Amygdala (tissue), 56 donors: ENCODE measurements at places on chromosomes 2 and 18.

DNA sequence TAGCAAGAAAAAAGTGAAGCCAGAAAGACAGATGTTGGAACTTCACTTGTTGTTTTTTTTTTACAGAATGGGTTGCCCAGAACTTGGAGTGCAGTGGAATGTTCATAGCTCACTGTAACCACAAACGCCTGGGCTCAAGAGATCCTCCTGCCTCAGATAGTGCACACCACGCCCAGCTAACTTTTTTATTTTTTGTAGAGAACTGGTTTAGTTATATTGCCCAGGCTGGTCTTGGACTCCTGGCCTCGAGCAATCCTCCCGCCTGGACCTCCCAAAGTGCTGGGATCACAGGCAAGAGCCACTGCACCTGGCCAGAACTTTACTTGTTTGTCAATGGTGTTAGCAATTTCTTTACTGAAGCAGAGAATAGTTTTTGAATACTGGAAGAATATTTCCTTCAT lies 11.9 kb upstream of the ASPRV1 start:
- DNase-seq, result no peak

GRCh38 chr2:16330012-16330411 lies 335.6 kb downstream of the CYRIA start:
- no peak for DNase-seq

- no peak for DNase-seq
Measured at GRCh38 chr18:57727952-57728807, 74.9 kb downstream of the ATP8B1 start.

- DNase-seq, result peak; percentile 7
Measured at GRCh38 chr2:149313512-149313972, 16.8 kb upstream of the LYPD6 start.
